DMS 273 treated with DMSO at 0.1 percent for 48 hours (cell line): ENCODE measurements at places on chromosomes 5 and 9.

- DNase-seq = no peak
Observed at GRCh38 chr9:126379661-126380360, 53.2 kb downstream of the MVB12B start.

DNA sequence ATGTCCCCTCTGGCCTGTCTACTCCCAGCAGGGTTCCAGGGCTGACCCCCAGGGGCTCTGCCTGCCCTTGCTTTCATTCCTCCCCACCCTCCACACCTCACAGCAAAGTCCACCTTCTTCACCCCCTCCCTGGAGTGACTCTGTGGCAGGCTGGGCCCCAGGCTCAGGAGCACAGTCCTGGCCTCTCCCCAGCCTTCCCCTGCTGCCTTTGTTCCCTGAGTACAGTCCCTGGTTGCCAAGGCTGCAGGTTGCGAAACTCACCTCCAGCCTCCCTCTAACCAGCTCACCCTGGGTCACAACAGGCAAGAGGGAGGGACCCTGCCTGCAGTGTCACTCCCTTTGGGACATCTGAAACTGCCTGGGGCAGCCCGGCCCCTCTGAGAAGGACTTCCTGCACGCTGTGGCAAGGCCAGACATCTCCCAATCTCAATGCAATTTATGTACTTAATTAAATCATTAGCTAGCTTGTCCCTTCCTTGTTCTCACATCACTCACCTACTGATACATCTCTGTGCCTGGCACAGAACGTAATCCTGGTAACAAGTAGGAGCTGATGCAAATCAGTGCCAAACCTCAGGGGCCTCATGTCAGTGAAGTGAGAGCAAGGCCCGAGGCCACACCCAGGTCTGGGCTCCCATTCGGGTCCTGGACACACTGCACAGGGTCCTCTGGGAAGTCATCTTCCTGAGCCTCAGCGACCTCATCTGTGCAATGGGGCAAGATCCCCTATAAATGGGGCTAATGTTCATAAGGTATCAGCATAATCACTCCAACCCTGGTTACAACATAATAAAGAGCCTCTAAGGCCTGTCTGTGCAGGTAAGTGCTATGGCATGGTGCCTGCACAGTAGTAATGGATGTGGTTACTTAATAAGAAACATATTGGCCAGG is 27.3 kb upstream of the TRIM14 start:
- no peak for DNase-seq

GRCh38 chr9:88583901-88584596 is 49.1 kb downstream of the NXNL2 start:
- DNase-seq = no peak

DNA sequence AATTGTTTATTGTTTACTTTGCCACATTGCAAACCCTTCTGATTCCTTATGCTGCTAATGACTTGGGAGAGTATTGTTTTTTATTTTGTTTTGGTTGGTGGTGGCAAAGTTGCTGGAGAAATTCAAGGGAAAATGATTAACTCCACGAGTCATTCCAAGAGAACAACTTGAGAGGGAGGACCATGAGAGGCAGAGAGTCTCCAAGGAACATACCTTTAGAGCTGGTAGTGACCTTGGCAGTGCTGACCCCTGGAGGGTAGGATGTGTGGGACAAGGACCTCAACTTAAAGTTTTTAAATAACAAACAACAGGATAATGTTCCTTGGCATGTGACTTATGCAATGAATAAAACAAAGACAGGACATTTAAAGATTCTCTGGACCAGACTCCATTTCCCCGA is 139.7 kb downstream of the LRRC70 start:
- no peak for DNase-seq

DNA sequence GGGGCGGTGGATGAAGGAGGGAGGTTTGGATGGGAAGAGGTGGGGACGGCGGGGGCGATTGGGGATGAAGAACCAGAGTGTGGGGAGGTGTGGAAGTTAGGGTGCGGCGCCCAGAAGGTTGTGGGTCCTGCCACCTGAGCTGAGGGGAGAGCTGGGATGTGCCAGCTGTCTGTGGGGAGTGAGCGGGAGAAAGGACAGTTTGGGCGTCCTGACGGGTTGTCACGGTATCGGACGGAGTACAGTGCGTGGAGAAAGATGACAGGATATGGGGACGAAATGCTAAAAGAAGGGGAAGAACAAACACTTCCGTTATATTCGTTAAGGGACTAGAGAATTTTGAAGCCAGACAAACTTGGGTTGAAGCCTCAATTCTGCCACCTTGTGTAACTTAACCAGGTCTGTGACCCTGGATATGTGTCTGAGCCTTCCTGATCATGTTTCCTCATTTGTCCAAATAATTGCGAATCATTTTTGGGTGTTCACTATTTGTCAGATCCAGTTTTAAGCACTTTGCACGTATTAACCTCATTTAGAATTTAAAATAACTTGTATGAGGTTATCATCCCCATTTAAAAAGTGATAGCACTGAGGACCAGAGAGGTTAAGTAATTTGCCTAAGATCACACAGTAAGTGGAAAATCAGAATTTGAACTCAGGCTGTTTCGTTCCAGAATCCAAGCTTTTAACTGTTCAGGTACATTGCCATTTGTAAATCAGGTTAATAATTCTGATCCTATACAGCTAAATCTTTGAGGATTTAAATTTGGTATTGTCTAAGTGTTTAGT is 689 bp downstream of the CNTRL start:
- DNase-seq = no peak

- no peak for DNase-seq
Observed at GRCh38 chr5:81825237-81825636, 74.3 kb upstream of the SSBP2 start.

DNA sequence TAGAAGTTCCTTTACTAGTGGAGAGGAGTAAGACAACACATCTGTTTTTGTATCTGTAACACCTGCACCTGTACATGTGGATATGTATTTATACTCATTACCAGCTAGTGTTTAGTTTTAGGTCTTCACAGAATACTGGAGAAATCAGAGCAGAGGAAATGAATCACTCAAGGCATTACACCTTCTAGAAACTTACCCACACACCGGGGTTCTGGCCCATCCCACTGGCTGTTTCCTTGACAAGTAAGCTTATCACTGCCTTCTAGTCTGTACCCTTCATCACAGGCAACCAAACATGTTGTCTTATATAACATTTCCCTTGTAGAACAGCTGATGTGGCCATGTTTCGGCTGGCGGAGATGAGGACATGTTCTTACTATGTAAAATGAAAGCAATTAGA is 76.7 kb downstream of the SVEP1 start:
- DNase-seq = no peak

- no peak for DNase-seq
Observed at GRCh38 chr5:150114773-150115408, 28.5 kb upstream of the CSF1R start.

- DNase-seq = no peak
Observed at GRCh38 chr5:156759156-156759555, 90.9 kb upstream of the PPP1R2B start.

- no peak for DNase-seq
Observed at GRCh38 chr9:131033269-131034224, 24.6 kb downstream of the LAMC3 start.

DNA sequence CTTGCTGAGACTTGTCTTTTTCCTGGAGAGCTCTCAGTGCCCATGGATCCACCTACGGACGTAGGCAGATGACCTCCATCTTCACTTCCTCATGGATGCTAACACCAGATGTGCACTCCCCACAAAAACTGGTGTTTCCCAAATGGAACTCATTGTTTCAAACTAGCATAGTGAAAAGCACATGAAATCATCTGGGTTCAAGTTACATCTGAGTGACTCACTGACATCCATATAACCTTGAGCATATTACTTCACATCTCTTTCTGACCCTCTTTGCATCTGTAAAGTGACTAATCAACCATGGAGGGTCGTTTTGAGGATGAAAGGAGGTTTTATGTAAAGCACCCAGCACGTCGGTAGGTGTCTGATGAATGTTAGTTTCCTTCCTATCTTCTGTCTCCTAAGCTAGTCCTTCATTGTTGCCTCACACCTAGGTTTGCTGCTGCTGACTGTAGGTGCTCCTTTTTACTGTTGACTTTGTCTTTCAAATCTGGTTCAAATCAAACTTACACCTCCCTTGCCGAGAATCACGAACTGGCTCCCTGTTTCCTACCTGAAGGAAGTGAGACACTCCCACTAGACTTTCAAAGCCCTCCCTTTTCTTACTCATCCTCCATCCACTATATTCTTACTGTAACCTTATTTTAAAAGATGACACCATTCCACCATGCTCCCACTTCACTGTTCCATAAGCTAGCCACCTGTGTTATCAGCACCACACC is 10.3 kb downstream of the OCLN start:
- DNase-seq = no peak

DNA sequence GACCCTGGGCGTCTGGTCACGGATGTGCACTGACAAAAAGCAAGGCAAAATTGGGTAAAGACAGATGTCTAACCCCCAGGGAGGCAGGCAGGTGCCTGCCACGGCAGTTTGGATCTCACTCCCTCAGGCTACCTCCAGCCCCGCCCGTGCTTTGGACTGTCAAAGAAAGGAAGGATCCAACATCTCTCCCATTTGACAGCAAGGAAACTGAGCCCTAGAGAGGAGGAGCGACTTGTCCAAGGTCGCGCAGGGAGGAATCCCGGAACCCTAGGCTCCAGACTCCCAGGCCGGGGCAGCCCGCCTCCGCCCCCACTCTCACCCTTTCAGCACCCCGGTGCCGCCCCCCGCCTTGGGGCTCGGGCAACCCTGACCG is 376 bp downstream of the GOLGA1 start:
- DNase-seq = no peak

- no peak for DNase-seq
Observed at GRCh38 chr5:63602971-63603370, 359.3 kb downstream of the HTR1A start.

DNA sequence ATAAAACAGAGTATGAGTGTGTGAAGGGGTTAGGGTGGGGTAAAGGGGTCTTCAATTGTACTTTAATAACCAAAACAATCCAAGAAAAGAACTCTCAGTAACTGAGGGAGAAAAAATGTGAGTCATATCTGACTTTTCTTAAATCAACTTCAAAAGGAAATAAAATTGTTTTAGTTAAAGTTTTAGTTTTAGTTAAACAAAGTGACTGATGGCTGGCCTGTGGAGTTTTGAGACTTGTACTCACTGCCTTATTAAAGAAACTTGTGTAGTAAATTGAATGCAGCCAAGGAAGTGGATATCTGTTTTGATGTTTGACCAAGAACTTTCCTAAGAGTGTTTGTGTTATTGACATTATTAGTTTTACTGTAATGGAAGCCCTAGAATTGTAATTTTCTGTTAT is 2032.6 kb downstream of the MAT2B start:
- no peak for DNase-seq

DNA sequence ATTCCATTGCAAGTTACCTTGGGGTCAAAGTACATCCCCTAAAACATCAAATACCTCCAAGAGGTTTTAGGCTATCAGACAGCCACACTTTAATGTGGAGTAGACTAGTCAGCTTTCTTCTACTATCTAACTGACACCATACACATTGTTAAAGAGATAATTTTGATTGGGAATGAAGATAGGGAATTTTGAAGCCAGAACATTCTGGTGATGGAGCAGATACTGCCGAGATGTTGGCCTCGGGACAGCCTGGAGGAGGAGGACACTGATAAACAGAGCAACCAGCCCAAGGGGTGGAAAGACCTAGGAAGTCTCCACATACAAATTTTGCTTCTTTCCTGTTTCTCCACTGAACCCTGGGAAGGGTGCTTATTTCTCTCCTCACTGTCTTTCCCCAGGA is 14.9 kb downstream of the TJP2 start:
- no peak for DNase-seq

- DNase-seq = no peak
Observed at GRCh38 chr9:100066539-100066938, 32.3 kb downstream of the ERP44 start.

- no peak for DNase-seq
Observed at GRCh38 chr5:41636605-41637004, 126.2 kb upstream of the PLCXD3 start.
